NCI-H1417 treated with DMSO at 0.1 percent for 48 hours (cell line): ENCODE measurements at places on chromosomes 11 and 22.
A peak's percentile ranks its signal among the peaks of the same experiment; 100 is the strongest.

DNA sequence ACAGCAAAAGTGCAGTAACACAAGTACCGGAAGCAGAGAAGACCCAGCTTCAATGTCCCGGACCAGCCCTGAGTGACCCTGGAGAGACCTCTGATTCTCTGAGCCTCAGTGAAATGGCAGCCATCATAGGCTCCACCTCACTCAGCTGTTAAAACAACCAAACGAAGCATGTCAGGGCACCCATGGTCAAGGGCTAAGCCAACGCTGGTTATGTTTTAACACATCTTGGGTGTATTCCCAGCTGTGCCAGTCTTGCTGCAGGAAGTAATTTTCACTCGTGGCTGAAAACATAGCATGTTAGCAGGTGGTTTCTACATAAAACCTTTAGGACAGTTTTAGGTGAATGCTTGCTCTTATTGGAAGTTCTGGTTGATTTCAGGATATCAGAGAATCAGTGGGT, 30.9 kb downstream of the LMO2 start:
- no peak for DNase-seq

- DNase-seq, result no peak
Observed at GRCh38 chr11:35265755-35266454, 126.9 kb downstream of the CD44 start.

DNA sequence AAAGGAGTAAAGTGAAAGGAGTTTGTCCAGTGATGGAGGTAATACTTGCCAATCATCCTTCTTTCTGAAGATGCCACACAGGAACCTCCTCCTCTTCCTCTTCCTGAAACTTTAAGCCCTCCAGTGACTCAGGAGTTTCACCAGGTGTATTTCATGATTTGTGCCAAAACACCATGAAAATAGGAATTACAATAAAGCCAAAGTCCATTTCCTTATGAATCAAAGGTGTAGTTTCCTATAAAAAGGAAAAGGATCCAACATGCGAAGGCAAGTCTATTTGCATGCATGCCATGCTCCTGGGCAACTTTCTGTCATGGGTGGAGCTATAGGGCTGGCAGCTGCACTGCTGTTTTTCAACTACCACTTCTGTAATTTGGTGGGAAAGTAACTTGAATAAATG, 9.8 kb upstream of the POU2AF1 start:
- DNase-seq, result no peak

DNA sequence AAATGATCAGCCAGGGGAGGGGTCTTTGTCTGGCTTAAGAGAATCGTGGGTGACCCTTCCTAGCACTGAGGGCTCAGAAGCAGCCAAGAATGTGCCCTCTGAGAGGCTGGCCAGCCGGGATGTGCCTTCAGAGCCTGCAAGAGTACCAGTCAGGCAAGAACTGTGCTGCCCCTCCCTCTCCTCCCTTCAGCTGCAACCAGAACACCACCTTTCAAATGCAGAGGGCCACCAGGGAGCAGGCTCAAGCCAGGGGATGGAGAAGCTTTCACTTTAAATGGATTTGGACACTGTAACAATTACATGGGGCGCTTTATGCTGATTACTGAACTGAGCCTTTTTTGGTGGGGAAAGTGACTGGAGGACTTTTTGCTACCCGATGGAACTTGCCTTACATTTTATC, 44.9 kb upstream of the TENM4 start:
- DNase-seq, result no peak

DNA sequence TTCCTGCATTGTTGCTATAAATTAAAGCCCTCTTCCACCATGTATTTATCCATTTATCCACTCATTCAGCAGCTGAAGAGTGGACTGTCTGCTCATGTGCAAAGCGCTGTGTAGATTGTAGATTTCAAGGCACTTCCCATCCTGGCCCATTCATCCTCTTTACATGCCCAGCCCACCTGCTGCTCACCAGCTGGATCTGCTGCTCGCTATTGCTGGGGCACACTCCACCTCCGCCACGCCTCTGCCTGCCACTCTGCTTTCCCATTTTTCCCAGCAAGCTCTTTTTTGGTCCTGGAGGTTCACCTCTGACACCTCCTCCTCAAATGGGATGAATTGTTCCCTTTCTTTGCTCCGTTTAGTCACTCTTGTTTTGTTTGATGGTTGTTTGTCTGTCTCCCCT, 48.3 kb downstream of the CEP164 start:
- DNase-seq, result no peak

GRCh38 chr22:37196539-37197450, 8.7 kb upstream of the C1QTNF6 start:
- DNase-seq, result no peak

DNA sequence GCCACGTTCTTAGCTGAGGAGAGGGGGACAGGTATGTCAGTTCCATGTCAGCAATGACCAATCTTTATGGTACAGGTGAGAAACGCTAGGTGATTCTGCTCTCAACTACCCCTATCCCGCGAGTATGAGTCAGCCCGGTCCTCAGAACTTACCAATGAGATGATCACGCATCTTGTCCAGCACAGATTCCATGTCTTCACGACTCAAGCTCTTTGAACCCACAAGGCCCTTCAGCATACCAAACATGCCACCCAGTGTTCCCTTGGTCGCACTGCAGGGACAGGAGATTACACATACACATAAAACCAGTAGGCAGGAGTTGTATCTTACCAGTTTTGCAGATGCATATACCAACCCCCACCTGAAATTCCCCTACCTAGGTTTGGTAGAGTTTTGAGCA, 2.9 kb downstream of the SRPRA start:
- no peak for DNase-seq

GRCh38 chr11:33362051-33362910, 105.1 kb downstream of the HIPK3 start:
- peak; percentile 27 for DNase-seq

- DNase-seq, result no peak
Observed at GRCh38 chr22:38455530-38456271, 702 bp upstream of the KCNJ4 start.

- no peak for DNase-seq
Observed at GRCh38 chr22:22878801-22879674, 8.6 kb upstream of the IGLL5 start.

DNA sequence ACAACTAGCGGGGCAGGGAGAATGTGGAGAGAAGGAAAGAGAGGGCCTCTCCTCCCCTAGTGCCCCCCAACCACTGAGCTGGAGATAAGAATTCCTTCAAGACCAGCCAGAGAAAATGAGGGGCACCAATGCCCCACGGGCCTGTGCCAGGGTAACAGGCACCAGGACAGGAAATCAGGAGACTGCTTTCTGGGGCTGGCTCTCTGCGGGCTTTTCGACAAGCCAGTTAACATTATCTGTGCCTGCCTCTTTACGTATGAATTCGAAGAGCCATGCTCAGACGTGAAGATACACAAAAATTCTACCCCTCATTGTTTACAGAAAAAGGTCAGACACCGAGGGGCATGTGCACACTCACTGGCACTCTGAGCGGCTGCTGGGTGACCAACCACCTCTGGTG, 52.1 kb downstream of the MYH9 start:
- DNase-seq, result no peak

DNA sequence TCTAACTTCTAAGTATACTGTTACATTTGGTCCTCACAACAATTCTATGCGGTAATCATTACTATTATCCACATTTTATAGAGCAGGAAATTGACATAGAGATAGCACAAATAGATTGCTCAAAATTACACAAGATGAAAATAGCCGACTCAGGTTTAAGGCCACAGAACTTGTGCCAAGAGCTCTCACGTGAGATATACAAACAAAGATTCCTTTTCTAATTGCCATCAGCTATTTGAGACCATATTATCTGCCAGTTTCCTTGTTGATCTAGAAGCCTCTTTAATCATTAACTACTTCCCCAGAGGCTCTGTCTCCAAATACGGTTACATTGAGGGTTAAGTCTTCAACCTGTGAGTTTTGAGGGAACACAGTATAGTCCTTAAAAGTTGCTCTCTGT, 61.0 kb upstream of the GLYATL1B start:
- DNase-seq, result no peak

DNA sequence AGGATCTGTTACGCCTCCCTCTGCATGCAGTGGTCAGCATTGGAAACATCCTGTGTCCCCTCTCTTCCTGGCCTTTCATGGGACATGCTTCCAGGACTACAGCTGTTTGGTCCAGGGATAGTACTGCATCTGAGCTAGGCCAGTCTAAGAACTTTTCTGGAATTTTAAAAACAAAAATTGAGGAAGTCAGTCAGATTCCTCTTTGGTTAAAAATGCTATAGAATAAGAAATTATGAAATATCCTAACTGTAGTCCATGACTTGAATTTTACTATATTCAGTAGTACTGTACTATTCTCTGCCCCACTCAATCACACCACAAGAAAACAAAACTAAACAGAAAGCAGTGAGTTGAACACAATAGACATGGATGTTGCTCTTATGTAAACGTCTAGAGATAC, 201.0 kb upstream of the CADM1 start:
- DNase-seq, result no peak

GRCh38 chr11:111978028-111978771, 41.1 kb downstream of the DIXDC1 start:
- DNase-seq, result no peak

DNA sequence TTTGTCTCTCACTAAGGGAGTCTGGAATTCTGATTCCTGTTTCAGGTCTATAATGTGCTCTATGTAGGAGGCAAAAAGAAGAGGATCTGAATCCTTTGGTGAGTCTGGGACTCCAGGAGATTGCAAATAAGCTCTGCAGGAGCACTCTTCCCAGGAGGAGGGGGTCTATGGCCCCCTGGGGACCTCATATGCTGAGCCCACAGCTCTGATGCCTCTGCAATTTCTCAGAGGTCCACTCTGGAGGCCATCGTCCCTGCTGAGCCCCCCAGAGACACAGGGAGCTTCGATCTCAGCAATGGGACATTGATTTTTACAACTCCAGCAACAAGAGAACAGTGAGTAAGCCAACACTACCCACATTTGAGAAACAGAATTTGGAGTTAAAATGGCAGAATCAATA, 20.2 kb upstream of the NRGN start:
- DNase-seq, result no peak

GRCh38 chr11:45982656-45983470, 60.4 kb downstream of the LARGE2 start:
- no peak for DNase-seq

GRCh38 chr11:108997826-108998225, 333.0 kb downstream of the DDX10 start:
- no peak for DNase-seq

- no peak for DNase-seq
Observed at GRCh38 chr11:109859045-109859724, 234.0 kb upstream of the ZC3H12C start.

GRCh38 chr11:47786373-47786772, 19.2 kb upstream of the FNBP4 start:
- DNase-seq, result no peak

- DNase-seq, result no peak
Observed at GRCh38 chr11:77175869-77176539, 48.0 kb downstream of the MYO7A start.

DNA sequence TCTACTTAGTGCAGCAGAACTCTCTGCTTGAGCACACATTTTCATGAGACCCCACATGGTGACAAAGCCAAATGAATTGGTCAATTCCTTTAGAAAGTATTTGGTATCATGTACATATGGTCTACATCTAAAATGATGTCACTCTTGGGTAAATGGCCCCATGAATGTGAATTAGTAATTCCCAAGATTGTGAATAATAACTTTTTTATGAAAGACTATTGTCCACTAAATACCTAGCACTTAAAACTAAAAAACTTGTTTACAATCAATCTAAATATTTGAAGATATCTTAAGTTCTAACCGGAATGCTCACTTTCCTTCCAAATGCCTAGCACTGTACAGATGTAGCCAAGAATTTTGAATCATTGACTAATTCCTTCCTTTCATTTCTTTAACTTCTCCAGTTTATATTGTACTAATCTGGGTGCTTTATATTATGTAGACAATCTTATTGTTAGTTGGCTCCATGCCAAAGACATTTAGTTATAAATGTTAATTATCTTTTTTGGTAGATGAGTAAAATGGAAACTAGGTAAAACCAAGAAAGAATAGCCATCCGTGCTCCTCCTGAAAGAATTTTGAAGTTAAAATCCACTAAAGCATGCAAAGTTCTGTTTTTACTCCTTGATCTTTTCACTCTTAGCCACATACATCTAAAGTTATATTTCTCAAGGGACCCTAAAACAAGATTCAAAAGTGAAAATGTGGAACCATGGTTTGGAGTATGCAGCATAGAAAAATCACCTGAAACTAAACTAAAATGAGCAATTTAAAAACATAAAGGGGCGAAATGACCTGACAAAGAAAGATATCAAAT, 145.0 kb upstream of the ARHGAP20 start:
- no peak for DNase-seq

DNA sequence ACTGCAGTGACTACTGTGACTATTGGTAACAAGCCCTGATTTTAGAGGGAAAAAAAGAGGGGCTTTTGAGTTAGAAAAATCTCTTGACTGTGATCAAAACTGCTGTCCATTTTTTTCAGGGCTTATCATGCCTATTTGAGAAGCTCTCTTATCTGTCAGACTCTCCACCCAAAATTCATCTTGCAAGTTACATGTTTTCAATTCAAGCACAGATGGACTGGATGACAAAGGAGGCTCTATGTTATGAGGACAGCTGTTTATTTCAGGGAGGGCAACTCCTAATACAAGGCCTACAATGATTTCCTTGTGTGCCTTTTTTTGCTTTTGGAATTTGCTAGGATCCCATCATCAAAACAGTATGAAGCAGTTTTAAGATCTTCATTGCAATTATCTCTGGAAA, 35.2 kb upstream of the USP47 start:
- DNase-seq, result no peak

GRCh38 chr11:130431801-130432200, 3.4 kb upstream of the ADAMTS8 start:
- DNase-seq, result no peak

DNA sequence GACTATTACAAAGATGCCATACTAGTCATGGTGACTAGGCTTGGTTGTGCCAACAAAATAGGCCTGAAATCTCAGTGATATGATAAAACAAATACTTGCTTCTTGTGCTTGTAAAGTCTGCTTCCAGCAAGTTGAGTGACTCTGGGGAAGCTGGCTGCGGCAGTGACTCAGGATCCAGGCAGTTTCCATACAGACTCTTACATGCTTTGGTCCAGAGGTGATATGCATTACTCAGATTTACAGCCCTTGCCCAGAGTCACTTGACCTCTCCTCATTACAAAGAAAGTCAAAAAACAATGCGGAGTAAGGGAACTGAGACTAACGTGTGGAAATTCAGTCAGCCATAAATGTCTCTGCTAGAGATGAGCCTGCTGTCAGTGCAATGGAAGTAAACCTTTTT, 387.5 kb downstream of the KCNA4 start:
- no peak for DNase-seq

DNA sequence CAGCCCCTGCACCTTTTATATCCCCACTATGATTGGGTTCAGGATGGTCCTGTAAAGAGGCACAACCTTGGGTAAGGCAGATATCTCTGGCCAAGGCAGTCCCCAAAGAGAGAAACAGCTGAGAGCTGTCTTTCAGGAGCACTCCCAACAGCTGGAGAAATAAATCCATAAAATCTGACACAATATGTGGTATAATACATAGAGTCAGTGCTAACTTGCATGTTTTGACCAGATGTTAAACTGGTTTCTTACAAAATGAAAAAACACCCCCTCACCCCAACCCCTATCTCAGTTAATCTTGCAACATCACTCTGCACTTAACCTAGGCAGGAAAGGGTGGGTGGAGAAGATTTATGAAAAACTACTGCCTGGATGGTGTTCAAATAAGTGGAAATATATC, 44.0 kb upstream of the C11orf87 start:
- DNase-seq, result no peak
